Liver (tissue), 10 donors: ENCODE measurements at places on chromosomes 11 and 22. TPM values are rescaled to one million over a fixed set of nuclear protein-coding genes. Genes with fewer than 3 reads are reported as not detected.

DNA sequence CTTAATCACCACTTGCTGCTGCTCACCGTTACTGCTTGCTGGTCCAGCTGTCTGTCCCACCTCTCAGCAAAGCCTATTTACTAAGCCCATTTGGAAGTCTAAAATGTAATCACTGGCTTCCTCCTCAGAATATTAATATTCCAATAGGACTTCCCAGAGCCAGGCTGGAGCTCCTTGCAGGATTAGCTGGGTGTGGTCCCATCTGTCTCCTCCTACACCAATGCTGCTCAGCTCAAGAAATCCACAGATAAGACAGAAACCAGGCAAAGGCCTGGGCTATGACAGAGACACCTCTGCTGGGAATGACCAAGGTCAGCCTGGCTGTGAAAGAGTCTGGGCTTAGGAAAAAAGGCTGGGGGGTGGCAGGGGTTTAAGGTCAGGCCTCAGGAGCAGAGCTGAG, 317.8 kb downstream of the BUD13 start:
- no peak for DNase-seq

DNA sequence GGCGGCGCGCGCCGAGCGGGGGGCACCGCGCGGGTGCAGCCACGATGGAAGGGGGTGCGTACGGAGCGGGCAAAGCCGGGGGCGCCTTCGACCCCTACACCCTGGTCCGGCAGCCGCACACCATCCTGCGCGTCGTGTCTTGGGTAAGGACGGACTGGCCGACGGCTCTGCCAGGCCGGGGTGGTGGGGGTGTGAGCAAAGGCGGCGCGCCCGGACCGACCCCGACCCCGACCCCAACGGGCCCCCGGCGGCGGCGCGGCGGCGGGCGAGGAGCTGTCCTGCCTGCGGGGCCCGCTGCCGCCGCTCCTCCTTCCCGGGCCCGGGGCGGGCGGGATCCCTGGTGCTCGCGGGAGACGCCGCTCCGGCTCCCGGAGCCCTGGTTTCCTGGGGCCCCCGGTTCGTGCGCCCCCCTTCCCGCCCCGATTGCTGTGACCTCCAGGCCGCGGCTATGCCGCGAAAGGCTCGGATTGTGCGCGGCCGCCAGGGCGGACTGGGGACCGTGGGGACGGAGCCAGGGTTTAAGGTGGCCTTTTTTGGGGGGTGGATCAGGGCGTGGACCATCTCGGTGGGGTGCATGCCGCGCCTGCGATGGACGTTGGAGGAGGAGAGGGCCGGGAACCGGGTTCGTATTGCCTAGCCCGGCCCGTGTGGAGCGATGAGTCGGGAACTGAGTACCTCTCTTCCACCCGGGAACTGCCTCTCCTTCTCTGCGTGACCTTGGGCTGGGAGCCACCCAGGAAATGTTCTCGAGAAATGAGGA, at the start of gene SYNGR1:
Gene SYNGR1, plus strand, starts transcription at position 25 of the 760 bp plus-strand sequence. Its CDS starts 20 bp downstream, at position 45.
- DNase-seq, result peak; percentile 43

DNA sequence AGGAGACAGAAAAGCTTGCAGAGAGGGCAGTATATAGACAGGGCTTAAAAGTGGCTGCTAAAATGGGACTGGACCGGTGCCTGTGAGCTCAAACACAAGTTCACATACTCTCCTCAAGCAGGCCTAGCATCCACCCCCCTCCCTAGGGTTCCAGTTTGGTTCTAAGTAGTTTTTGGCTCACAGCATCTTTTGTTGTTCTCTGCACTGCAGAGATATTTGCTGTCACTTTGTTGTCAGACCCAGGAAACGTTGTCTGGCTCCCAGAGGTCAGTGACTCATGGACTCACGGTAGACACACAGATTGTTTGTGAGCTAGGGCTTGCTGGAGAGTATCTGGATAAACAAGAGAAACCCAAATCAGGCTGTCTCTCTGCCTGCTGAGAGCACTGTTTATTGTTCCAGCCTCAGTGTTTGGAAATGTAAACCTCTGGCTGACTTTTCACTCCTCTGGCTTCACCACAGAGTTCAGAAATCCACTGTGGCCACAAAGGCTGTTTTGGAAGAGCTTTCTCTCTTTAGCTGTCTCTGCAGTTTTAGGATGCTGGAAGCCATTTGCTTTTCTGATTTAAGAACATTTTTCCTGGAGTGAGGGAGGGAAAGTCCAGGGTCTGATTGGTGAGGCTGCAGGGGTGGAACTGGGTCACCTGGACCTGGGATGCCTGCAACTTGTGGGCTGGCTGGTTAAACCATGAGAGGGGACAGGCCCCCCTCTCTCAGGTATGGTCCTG, 303.7 kb upstream of the PLET1 start:
- no peak for DNase-seq

DNA sequence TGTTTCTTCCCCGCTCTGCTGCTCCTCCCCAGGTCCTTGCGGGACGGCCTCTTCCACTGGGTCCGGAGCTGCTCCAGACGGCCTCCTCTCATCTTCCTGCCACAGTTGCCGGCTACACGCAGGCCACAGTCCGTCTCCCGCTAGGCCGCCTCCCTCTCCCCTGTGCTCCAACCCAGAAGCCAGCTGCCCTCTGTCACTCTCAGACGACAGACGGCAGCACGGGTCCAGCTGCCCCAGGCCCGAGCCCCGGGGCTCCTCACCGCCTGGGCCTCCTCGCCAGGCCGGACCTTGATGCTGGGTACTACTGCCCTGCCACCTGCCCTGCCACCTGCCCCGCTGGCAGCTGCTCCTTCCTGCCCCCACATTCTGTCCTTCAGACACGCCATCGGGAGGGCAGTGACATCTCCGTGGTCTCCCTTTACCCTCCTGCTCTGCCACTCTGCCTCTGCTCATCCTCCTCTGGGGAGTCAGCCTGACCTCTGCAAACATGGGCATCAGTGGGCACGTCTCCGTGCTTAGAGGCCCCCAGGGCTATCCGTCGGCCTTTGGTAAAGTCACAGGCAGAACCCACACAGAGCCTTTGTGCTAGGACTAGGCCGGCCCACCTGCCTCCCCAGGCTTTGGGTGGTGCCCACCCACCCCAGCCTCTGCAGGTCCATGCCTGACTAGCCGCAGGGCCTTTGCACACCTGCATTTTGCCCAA, 43.1 kb upstream of the TH start:
- peak; percentile 30 for DNase-seq

DNA sequence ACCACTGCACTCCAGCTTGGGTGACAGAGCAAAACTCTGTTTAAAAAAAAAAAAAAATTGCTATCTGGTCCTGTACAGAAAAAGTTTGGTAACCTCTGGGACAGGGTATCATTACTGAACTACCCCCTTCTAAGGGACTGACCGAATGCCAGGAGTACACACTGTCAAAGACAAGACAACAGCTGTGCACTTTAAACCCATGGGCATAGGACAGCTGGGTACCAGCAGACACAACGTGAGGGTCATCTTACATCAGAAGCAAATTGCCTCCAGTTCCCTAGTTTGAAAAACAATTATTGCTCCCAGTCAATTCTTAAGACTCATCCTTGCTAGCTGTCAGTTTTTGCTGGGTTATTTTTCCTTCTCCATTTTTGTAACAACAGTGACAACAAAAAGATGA, 17.8 kb downstream of the CD59 start:
- DNase-seq, result no peak

Gene YPEL4
- 0.08 TPM for total RNA-seq

Gene OR2D2
- total RNA-seq, result not detected
